Natural killer cell treated with Interleukin-12 subunit alpha and Interleukin-12 subunit beta and Interleukin-15 and Interleukin-18, amount 100 ng/mL, for 72 hours (primary cell): ENCODE measurements at places on chromosomes 7 and 10.
A peak's percentile ranks its signal among the peaks of the same experiment; 100 is the strongest.

GRCh38 chr10:37948210-37948609 is 28.2 kb downstream of the ZNF25 start:
- DNase-seq: no peak

DNA sequence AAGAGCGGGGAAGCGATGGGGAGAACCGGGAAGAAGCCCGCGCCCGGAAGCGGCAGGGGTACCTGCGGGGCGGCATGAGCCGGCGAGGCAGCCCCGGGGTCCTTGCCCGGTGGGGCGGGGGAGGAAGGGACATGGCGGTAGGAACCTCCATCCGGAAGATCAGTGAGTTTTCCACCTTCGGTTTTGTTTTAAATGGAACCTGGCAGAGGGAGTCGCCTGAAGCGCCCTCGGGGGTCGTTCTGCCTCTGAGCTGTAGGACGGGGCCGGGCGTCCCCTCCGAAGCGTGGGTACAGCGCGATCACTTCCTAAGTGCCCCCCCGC is 471 bp downstream of the PFKP start:
- no peak for DNase-seq

DNA sequence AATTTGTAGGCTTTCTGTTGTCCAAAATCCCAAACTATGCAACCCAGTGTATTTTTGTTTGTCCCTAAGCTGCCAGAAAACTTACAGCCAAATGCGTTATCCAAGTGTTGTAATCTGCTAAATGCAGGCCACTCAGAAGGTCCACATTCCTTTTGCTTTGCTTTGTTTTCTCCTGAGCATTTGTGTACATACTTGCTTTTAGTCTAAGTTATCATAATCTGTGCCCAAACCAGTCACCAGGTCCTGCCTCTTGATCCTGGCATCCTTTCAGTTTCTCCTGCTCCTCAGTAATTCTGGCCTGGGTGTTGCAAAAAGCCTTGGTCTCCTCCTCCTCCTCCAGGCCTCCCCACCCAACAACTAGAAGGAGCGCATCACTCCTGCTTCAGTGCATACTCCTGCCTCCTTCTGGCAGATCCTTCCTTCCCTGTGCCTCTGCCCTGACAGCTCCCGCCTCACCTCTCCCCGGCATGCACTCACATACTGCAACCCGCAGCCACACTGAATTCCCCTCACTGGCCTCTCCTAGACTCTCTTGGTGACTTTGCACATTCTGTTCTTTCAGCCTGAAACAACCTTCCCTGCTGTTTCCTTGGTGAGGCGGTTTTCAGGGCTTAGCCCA is 2.3 kb downstream of the DENND2A start:
- no peak for DNase-seq

DNA sequence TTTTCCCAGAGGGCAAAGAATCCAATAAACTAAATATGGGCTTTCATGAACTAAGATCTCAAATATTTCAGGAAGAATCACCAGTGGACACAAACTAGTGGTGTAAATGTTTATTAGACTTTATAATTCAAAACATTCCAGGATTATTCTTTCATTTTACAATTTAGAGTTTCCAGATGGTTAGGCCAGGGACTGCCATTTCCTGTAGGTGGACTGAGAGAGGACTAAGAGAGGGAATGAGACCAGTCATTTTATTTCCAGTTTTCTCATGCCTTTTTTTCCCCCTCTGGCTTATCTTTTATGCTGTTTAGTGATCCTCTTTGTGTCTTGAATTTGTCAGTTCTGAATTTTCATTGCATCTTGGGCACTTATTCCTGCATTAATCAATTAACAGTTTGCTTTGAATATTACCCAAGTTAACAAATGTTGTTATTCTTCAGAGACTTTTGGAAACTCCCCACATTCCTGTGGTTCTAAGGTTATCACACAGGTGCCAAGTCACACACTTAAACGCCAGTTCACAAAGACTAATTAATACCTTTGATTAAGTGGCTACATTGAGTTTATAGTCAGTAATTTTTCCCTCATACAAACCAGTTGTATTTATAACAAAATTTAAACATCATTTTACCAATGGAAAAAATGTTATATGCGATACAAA is 12.3 kb downstream of the CISD1 start:
- DNase-seq: no peak

- DNase-seq: no peak
Measured at GRCh38 chr7:151012911-151013347, 11.4 kb downstream of the ATG9B start.

DNA sequence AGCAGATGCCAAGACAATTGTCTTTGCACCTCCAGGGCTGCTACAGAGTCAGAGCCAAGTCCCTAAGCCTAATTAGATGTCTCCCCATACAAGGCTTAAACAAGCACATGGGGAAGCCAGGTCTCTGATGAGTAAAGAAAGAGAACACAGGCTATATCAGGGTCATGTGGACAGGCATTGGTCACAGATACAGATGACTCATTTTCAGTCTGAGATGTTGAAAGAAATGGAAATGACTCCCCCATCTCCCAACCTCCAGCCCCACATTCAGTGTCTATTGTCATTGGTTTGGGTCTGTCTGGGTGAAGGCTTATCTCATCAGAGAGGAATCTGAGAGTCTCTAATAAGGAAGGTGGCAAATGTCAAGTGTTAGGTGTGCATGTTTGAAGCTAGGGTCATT is 290.1 kb upstream of the KIAA1217 start:
- DNase-seq: no peak

GRCh38 chr10:3538291-3538655 is 246.7 kb downstream of the KLF6 start:
- DNase-seq: no peak

DNA sequence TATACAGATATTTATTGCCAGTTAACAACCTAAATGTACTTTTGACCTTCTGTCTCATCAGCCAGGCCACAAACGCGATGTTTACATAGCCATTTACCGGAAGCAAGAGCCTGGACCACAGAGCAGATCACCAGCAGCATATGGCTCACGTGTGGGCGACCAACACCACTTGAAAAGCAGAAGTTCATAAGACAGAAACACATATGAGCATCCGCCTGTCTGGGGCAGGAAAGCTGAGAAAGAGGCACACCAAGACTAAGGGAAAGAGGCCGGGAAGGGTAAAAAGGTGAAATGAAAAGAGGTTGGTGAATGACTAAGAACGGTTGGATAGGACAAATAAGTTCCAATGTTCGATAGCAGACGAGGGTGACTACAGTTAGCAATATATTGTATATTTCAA is 1.3 kb downstream of the ABCB1 start:
- peak; percentile 69 for DNase-seq

GRCh38 chr7:108254259-108254658 is 124.1 kb upstream of the LAMB4 start:
- no peak for DNase-seq

- DNase-seq: no peak
Measured at GRCh38 chr7:29327455-29327854, 132.9 kb downstream of the CHN2 start.

GRCh38 chr7:30717181-30717580 is 34.8 kb upstream of the INMT start:
- DNase-seq: no peak

- DNase-seq: no peak
Measured at GRCh38 chr7:30893357-30893756, 18.3 kb upstream of the AQP1 start.

DNA sequence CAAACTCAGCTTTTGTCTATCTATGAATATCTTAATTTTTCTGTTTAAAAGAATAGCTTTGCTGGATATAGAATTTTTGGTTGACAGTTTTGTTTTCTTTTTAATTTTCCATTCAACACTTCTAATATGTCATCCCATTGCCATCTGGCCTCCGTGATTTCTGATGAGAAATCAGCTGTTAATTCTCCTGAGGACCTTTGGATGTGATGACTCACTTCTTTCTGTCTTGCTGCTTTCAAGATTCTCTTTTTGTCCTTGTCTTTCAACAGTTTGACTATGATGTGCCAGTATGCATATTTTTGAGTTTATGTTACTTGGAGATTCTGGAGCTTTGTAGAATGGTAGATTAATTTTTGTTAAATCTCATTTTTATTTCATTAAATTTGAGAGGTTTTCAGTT is 38.4 kb downstream of the ZNF518A start:
- no peak for DNase-seq

- no peak for DNase-seq
Measured at GRCh38 chr10:84994722-84995121, 666.3 kb downstream of the CCSER2 start.

DNA sequence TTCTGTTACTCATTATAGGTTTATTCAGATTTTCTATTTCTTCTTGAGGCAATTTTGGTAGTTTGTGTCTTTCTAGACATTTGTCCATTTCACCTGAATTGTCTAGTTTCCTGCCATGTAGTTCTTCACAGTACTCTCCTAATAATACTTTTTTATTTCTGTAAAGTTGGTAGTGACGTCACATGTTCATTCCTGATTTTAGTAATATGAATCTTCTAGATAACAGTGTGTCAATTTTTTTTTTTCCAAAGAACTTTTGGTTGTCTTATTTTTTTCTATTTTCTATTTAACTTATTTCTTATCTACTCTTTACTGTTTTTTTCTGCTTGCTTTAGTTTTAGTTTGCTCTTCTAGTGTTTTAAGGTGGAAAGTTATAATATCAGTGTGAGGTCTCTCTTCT is 197.3 kb upstream of the SHH start:
- DNase-seq: no peak

DNA sequence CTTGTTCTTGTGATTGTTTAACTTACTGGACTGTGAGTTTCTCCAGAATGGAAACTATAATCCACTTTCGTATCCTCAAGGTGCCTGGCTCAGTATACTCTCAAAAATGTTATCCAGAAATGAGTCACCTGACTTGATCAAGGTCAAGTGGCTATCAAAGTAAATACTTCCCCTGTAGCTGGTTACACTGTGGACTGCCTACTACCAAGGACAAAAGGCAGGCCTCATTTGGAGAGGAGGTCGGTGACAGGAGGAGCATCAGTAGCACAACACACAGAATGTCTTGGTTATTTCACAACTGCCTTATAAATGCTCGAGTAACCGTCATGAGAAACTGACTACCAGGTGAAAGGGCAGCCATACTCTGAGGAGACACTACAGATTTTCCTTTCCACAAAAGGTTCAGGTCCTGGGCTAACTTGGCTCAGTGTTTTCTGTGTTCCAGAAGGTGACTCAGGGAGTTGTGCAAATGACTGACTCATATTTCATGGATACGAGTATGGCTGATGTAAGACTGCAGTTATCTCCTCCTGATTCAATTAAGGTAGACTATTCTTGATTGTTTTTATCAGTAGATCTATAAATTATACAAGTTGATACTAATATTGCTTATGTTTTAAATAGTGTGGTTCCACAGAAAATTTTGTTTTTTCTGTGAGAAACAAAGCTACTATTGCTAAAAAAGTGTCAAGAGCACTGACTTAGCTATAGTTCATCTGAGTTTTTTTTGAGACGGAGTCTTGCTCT is 4.2 kb upstream of the CCNY start:
- DNase-seq: no peak

GRCh38 chr10:47181052-47181849 is 118.7 kb upstream of the GDF10 start:
- no peak for DNase-seq

GRCh38 chr10:11165591-11166543 is 148.2 kb downstream of the CELF2 start:
- peak; percentile 78 for DNase-seq

- peak; percentile 23 for DNase-seq
Measured at GRCh38 chr10:47457826-47458225, 26.1 kb downstream of the ANXA8 start.

DNA sequence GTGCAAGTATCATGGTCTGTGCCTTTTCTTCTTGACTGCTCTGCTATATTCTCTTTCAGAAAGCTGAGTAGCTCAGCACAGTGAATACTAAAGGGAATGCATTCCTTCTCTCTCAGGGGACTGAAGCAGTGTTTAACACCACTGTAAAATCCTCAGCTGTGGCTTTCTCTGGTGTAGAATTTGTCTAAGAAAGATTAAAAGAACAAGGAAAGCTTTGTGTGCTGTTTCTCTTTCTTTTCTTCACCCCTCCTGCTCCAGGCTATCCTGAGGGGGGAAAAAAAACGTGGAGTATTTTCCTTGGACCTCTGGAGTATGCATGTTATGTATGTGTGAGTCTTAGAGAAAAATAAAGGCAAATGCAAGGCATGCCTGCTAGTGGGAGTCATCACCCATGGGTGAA is 383.9 kb downstream of the AUTS2 start:
- no peak for DNase-seq

- DNase-seq: peak; percentile 74
Measured at GRCh38 chr7:5143935-5144903, 45.8 kb upstream of the WIPI2 start.

- no peak for DNase-seq
Measured at GRCh38 chr10:6669269-6669859, 89.3 kb upstream of the PRKCQ start.

- DNase-seq: no peak
Measured at GRCh38 chr7:99371376-99371920, 3.1 kb upstream of the ARPC1B start.

GRCh38 chr7:46281071-46281470 is 360.0 kb upstream of the IGFBP3 start:
- no peak for DNase-seq

DNA sequence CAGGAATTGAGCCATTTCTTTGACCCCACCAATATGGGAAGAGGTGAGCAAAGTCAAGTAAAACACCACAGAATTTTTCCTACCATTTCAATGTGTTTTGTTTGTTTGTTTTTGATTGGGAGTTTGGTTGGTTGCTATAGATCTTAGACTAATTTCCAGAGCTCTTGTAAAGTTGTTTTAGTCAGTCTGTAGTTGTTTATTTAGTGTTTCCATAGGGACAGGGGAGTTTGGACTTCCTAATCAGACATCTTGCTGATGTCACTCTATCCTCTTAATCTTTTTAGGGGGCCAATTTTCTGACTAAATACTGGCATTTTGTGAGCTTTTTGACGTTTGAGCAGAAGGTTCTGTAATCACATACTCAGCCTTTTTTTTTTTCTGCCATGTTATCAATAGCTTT is 266.9 kb downstream of the ABCA13 start:
- DNase-seq: no peak

DNA sequence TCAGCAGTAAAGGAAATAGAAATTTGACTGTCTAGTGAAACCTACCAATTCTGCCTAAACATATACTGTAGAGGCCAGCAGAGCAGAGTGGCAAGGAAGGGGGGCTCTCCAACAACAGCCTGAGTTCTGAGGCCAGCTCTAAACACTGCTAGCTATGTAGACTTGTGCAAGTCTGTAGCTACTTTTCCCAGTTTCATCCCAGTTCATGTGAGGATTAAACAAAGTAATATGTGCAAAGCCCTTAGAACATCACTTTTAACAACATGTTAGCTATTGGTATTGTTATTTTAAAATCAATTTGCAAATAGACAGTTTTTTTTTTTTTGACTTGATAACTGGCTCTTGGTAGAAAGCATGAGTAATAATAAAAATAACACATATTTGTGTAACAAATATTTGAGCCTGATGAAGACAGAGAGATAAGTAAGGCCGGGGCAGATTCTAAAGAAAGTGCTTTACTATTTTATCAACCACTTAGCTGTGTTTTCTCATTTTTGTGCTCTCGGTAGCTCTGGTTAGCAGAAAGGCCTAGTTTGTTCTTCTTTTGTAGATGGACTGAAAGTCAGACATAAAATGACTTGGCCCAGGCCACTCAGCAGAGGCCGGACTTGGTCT is 9.3 kb downstream of the CHST12 start:
- DNase-seq: no peak

GRCh38 chr7:76512941-76513816 is 2.8 kb downstream of the UPK3B start:
- DNase-seq: peak; percentile 54
